ENCODE measurements at places on chromosomes 3 and 15.

DNA sequence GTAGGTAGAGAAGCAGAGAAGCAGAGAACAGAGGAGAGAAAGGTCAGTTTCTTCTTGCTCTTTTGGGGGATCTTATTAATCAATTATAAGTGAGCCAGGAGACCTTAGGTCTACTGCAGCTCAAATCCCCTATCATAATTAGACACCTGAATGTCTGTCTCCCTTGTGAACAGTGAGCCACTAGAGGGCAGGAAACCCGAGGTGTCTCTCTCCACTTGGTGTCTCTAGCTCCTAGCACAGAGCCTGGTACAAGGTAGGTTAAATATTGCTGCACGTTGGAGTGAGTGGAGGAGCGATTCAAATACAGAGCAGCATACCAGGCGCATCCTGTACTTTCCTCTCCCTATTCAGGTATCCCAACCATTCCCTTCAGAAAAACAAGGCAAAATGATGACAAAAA, 2.0 kb upstream of the ST8SIA2 start:
- no peak for DNase-seq

DNA sequence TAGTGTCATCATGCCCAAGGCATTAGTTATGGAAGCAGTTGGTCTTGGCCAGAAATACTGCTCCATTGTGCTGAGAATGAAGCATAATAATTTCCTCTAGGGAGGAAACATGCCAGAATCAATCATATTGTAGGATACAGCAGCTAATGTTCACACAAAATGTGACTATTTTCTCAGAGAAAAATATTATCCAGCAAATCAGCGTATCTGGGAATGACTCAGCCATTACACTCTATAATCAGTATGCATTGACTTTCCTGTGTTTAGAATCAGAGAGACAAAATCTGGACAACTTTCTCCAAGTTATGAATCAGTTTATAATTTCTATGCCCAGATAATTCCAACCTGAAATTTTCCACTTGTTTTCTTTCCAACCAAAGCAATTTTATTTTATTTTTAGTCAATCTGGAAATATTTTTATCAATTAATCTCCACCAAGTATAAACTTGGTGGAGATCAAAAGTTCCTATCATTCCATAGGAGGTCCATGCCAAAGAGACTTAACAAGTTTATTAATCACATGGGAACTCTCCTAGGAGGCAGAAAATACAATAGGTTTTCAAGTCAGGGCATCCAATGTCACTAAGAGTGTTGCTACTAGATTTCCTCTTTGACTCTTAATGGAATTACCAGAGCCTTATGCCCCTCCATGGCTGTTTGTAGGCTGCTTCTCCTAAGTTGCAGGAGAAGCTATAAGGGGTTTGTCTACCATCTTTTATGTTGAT, 36.4 kb downstream of the SUCNR1 start:
- DNase-seq, result no peak

GRCh38 chr3:141499284-141499683, 12.5 kb downstream of the RASA2 start:
- no peak for DNase-seq

- peak; percentile 20 for DNase-seq
These were observed 182.4 kb downstream of the SHQ1 start for GRCh38 chr3:72665701-72666446.

- DNase-seq, result peak; percentile 65
These were observed 40.9 kb downstream of the CBLB start for GRCh38 chr3:105827959-105828358.

All from adipocyte (in vitro differentiated cells).